AG08395 (cell line): ENCODE measurements at places on chromosomes 1 and 21.
A peak's percentile ranks its signal among the peaks of the same experiment; 100 is the strongest.

DNA sequence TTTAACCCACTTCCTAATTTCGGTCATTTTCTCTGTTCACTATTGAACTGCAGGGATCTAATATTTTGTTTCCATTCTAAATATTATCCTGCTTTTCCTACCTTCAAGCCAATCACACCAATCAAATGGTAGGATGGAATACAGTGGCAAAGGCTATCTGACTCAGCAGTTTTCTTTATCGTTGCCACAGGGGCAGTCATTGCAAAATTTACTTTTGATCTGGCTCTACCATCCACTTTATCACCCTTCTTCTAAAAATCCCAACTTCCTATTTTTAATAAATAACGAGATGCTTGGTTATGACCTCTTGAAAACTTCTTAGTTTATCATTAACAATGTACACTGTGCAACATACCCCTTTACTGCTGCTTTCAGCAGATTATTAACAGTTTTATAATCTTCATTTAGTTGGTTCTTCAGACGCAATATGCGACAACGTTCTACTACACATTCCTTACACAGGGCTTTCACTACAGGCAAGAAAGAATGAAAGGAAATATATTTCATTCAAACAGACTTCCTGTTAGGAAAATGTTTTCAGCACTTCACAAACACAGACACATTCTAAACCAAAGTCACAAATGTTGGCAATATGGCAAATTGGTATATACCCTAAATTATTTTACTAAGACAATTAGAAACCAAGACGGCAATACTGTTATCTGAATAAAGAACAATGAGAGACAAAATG is 52.3 kb upstream of the RAP1GAP start:
- DNase-seq = no peak

DNA sequence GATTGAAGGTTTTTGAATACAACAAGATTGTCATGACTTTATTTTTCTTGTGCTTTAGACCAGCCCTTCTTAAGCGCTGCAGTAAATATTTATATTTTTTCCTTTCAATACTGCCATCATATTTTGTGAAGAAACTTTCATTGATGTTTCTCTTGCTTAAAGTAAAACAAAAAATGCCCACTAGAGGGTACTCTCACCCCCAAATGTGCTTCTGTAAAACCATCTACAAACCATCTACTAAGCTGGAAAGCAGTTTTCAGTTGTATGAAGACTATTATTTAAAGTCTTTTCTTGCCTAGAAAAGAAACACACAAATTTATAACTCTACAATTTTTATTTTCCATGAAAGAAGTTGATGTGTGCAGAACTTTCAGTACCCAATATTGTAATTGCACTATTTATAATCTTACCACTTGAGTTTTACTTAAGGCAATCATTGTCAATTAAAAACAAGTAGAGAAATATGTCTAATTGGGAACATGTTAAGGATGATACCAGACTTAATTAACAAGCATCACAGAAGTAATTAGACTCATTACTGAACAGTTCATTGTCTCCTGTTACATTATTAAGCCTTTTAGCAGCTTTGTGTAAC is 10.7 kb downstream of the LEPR start:
- DNase-seq = peak; percentile 27

GRCh38 chr1:43348809-43349593 is 9.8 kb upstream of the CDC20 start:
- DNase-seq = peak; percentile 52

DNA sequence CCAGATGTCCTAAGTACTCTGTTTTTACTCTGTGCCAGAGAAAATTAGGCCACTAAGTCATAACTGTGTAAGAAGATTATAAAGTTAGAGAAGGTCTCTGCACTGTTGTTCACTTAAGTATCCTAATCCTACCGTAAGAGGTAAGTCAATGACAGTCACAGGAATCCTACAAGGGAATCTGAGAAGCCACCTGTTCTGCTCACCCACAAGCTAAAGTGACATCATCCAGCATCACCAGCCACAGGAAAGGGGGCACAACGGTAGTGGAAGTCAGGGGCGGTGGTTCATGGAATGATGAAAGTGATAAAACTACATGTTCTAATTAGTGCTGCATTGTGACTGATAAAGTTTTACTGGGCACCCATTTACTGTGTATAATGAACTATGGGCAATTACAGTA is 92.7 kb downstream of the PLD5 start:
- no peak for DNase-seq

DNA sequence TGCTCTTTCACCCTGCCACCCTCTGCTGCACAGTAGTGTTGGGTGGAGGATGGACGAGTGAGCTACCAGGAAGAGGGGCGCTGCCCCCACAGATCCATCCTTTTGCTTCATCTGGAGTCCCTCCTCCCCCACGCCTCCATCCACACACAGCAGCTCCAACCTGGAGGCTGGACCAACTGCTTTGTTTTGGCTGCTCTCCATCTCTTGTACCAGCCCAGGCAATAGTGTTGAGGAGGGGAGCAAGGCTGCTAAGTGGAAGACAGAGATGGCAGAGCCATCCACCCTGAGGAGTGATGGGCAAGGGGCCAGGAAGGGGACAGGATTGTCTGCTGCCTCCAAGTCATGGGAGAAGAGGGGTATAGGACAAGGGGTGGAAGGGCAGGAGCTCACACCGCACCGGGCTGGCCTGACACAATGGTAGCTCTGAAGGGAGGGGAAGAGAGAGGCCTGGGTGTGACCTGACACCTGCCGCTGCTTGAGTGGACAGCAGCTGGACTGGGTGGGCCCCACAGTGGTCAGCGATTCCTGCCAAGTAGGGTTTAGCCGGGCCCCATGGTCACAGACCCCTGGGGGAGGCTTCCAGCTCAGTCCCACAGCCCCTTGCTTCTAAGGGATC is 8.5 kb downstream of the CHRNB2 start:
- no peak for DNase-seq

- DNase-seq = no peak
Observed at GRCh38 chr1:2255047-2255419, 26.9 kb downstream of the SKI start.

- no peak for DNase-seq
Observed at GRCh38 chr1:209805341-209805781, 581 bp downstream of the IRF6 start.

DNA sequence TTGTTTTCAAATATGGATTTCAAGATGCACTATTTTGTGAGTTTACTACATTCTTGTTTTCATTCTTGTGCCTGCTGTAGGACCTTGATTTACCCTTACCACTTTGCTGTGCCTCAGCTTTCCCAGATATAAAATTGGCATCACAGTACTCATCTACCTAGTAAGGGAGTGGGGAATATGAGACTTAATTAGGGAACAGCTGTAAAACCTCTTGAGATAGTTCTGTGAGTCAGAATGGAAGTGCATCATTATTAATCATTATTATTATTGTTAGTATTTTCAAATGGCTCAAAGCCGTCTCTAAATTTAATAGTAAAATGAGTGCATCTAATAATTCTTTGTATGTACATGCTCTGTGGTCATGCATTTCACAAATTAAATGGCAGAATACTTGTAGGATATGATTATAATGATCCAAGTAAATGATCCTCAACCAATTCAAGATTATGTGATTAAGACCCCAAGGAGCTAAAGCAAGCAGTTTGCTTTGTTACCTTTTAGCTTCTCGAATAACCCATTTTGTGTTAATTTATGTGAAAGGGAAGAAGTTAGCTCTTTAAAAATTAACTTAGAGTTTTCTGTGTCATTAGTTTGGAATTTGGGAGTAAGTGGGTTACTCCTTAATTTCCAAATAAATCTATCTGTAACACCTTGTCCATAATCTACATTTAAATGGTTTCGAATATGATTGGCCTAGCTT is 155.4 kb downstream of the NFIA start:
- DNase-seq = no peak

- DNase-seq = no peak
Observed at GRCh38 chr1:32144033-32144432, 35.4 kb upstream of the TXLNA start.

- DNase-seq = no peak
Observed at GRCh38 chr1:47765742-47766485, 231.3 kb downstream of the TRABD2B start.

DNA sequence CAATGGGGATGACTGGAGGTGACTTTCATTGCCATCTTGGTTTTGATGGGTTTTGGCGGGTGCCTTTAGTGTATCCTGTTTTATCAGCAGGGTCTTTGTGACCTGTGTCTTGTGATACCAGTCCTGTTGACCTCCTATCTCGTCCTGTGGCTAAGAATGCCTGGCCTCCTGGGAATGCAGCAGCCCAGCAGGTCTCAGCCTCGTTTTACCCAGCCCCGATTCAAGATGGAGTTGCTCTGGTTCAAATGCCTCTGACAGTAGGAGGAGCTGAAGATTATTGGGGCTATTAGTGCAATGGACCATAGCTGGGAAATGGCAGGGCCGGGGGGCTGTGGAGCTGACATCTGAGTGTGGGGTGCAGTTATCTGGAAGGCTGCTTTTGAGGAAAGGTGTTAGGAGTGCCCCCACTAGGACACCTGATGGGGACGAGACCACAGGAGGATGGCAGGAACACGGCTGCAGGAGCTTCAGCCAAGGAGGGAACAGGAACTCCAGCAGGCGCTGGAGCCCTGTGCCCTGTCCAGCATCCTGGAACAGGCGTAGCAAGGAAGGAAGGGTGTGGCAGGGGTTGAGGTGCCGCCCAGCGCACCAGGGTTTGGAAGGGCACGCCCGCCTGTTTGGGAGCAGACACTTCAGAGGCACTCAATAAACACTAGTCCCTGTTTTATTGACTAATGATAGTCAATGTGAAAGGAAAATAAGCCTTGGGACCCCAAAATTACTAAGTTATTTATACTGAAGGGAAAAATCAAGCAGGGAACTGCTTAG is 15.3 kb upstream of the AGPAT3 start:
- DNase-seq = no peak

GRCh38 chr1:42891465-42892138 is 45.2 kb downstream of the ZNF691 start:
- DNase-seq = no peak

GRCh38 chr1:182391362-182392049 is at the start of gene GLUL:
TSS of gene GLUL (minus strand) at chr1:182391790. CDS start at chr1:182388737, 3,053 bp downstream.
- peak; percentile 96 for DNase-seq

GRCh38 chr21:46183910-46184624 is at the start of gene SPATC1L:
TSS of gene SPATC1L (minus strand) at chr21:46184459. CDS start at chr21:46182816, 1,643 bp downstream.
- peak; percentile 74 for DNase-seq

DNA sequence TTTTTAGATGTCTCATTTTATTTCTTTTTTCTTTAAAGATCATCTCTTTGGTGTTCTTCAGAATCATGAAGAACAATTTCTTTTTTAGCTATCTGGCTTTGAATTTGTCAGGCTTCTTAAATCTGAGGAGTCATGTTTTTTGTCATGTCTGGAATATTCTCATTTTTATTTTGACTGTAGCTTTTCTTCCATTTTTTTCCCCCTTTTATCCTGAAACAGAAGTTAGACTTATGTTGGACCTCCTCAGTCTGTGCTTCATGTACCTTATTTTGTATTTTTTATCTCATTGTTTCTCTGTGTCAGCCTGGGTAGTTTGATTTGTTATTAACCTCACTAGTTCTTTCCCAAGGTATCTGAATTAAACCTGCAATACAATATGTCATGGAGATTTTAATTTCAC is 319.2 kb upstream of the ADGRL4 start:
- DNase-seq = no peak

GRCh38 chr1:228197555-228198147 is 10.2 kb upstream of the OBSCN start:
- DNase-seq = no peak

DNA sequence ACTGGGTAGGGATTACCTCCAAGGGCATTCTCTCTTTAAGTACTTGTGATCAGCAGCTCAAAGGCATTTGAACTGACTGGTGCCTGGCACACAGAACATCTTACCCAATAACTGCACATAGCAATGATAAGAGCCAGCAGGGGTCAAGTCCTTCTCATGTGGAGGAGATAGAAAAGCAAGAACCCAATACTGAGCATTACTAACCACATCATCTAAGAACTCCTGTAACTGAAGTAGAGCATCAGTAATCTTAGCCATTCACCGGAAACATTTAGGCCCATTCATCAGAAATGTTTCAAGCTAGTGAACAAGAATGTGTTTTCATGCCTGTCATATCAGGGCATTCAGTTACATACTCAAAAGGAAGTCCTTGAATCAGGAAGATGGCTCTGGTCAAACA is 33.6 kb upstream of the THEM4 start:
- no peak for DNase-seq

DNA sequence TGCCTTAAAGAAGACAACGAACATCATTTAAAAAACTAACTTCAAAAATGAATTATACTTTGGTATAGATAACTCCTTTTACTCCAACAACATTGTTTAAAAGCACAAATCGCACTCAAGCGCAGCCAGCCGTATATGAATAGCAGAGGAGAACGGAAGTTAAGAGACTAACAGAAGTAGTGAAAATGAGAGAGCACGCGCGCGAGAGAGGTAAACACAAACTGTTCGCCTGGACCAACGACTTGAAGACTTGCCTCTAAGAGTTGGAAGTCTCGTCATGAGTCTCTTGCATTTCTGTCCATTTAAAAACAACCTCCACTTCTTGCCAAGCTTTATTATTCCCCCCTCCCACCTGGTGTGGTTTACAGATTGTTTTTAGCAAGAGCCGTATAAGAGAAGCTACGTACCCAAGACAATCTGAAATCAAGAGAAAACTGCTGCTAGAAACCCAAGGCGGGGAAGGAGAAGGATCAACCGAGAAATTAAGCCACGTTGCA is 479 bp downstream of the SELENOF start:
- peak; percentile 10 for DNase-seq

DNA sequence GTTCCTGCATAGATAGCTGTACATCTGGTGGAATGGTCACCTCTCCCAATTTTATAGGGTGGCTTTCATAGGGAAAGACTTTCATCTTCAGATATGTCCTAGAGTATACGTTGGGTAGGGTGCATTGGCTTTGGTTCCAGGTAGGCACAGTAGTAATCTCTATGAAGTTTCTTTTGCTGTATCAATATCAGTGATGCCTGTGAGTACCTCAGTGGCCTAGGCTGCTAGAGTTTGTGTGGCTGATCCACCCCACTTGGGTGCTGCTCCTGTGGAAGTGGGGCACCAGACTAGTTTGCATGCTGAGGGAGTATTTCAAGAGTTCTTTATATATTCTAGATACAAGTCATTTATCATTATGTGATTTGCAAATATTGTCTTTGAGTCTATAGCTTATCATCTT is 370.5 kb upstream of the VAMP3 start:
- no peak for DNase-seq

GRCh38 chr1:68111519-68112436 is 61.4 kb upstream of the DIRAS3 start:
- peak; percentile 92 for DNase-seq

- no peak for DNase-seq
Observed at GRCh38 chr1:204600968-204601367, 84.6 kb downstream of the LRRN2 start.

GRCh38 chr1:210397252-210397651 is 68.5 kb downstream of the HHAT start:
- DNase-seq = no peak

DNA sequence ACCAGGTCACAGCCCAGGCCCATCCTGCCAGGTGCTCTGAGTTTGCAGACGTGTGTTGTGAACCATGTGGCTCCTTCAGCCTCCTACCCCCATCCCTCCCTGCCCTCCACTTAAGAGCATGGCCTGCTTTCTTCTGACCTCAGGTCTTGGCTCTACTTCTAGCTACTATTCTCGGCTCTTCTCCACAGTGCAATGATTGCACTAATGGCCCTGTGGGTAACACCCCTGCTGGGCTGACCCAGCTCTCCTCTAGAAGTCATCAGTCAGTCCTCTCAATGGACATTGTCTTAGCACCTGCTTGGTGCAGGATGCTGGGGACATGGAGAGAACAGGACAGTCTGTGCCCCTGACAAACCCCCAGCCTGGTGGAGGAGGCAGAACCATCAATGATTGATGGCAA is 22.2 kb upstream of the IFFO2 start:
- no peak for DNase-seq

GRCh38 chr1:152071123-152071522 is 17.7 kb downstream of the TCHHL1 start:
- no peak for DNase-seq
